ENCODE measurements at places on chromosomes 6 and 20.

DNA sequence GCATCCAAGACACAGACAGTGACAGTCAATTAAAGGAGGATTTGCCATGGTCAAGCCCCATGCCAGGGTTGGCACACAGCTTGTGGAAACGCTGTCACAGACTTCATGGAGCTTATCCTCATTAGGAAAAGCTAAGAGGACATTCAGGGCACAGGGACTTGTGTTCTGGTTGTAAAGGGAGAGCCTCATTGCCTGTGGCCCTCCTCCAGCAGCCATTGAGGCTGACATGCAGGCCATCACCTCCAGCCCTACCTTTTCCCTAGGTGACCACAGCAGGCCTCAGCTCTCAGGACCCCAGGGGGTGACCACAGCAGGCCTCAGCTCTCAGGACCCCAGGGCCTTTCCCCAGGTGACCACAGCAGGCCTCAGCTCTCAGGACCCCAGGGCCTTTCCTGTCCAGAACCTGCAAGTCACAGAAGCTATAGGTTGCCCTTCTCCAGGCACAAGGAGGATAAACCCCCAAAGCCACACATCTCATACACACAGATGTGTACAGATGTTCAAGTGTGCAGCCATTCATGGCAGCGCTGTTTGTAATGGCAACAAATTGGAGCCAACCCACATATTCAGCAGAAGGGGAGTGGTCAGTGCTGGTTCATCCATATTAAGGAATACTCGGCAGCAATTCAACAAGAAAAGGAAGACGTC, 26.1 kb downstream of the DUSP22 start:
- no peak for DNase-seq

DNA sequence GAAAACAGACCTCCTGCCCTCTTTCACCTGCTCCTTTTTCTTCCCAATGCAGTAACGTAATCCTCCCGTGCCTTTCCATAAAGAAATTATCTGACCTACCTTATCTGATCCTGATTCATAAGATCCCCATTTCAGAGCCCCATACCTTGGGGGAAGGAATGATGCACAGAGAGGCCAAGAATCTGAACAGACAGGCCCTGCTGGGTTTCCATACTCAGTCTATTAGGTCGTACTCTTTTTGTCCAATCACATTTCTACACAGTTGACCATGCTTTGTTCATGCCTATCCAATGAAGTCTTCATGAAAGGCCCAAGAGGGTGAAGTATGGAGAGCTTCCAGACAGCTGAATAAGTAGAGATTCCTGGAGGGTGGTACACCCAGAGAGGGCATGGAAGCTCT, 25.3 kb downstream of the SRPK1 start:
- DNase-seq = no peak

DNA sequence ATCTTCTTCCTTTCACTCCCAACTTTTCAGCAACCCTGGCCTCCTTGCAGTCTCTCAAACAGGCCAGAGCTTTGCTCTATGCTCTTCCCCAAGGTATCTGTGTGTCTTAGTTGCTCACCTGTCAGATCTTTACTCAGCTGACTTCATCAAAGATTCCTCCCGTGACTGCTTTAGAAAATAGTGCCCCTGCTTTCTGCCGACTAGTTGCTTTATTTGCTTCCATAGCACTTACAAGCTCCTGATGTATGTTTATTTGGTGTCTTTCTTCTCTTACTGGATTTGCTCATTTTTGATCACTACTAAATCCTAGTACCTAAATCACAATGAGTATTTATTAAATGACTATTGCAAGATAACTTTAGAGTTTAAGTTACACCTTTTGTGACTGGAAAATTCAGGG, 5.9 kb downstream of the NDUFAF5 start:
- DNase-seq = no peak

- no peak for DNase-seq
Observed at GRCh38 chr6:15504040-15504495, 158.8 kb downstream of the DTNBP1 start.

DNA sequence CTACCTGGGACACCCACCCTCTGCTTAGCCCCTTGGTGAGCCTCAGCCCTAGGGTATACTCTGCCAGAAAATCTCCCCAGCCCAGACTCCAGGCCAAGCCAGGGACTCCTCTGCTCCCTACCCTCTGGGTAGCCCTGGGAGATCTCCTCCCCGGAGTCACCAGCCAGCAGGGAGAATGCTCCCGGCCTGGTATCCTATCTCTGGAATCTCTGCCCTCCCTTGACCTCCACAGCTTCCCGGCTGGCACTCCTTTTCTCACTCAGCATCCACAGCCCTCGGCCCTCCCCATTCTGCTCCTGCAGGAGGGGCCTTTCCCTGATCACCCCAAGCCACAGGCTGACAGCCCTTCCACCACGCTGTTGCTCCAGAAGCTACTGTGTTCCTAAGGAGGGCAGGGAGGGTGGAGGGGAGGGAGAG, 22.6 kb downstream of the NOL4L start:
- no peak for DNase-seq

DNA sequence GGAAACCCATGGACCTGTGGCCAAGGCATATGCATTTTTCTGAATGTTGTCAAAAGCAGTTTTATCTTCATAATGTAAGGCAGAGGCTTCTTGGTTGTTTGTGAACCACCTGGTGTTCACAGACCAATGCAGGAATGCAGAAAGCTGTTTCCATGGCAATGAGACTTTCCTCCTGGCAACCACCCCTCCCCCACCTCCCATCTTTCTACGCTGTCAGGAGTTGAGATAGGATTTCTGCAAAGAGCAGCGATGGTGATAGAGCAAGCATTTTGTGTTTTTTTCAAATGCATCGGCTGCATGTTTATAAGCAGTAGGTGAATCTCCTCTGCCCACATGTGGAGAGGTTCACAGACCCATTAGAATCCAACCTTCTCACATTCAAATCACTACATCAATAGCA, 114.1 kb upstream of the SMLR1 start:
- DNase-seq = no peak

- DNase-seq = no peak
Observed at GRCh38 chr20:37311710-37312355, 22.4 kb downstream of the MANBAL start.

Data from HS-27A (cell line).